Caco-2 (cell line): ENCODE measurements at places on chromosomes 13 and 19.

- peaks cover 9% of the 10 kb centered on the region for H3K4me1 ChIP-seq
- no peaks in the 10 kb centered on the region for H3K27me3 ChIP-seq
- peak overlapping the region; percentile 21 for H3K27ac ChIP-seq
- H3K36me3 ChIP-seq = no peaks in the 10 kb centered on the region
- no peak overlapping the region for H3K4me3 ChIP-seq
- DNase-seq = no peak
Observed at GRCh38 chr13:33194820-33195692, 90.5 kb downstream of the STARD13 start.

DNA sequence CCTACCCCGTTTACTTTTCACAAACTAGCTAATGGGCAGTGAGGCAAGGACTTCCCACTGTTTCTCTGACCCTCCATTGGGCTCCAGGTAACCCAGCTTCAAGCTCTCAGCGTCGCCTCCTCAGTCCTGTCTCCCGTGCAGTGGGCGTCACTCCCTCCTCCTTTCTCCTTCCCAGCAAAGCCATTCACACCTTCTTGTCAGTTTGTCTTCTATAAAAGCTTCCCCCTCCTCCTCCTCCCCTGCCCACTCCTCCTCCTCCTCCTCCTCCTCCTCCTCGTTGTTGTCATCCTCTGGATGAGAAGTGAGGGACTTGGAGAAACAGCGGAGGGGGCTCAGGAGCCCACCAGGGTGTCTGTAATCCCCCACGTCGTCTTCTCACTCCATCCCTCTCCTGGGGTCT, 1.7 kb upstream of the GALP start:
- H3K36me3 ChIP-seq = no peaks in the 10 kb centered on the region
- no peak overlapping the region for H3K27ac ChIP-seq
- H3K4me1 ChIP-seq = no peaks in the 10 kb centered on the region
- H3K27me3 ChIP-seq = no peaks in the 10 kb centered on the region

GRCh38 chr13:36674337-36675212, 755 bp downstream of the SERTM1 start:
- no peak overlapping the region for H3K27ac ChIP-seq
- H3K4me1 ChIP-seq = no peaks in the 10 kb centered on the region
- no peak for DNase-seq
- no peaks in the 10 kb centered on the region for H3K36me3 ChIP-seq
- no peak overlapping the region for H3K4me3 ChIP-seq

- no peak overlapping the region for H3K4me3 ChIP-seq
- no peak for DNase-seq
- no peaks in the 10 kb centered on the region for H3K4me1 ChIP-seq
- no peak overlapping the region for H3K27ac ChIP-seq
- no peaks in the 10 kb centered on the region for H3K27me3 ChIP-seq
Observed at GRCh38 chr19:28730791-28731512, 482.0 kb downstream of the UQCRFS1 start.

- H3K4me3 ChIP-seq = no peak overlapping the region
- DNase-seq = no peak
- H3K27ac ChIP-seq = no peak overlapping the region
- H3K36me3 ChIP-seq = peaks cover 2% of the 10 kb centered on the region; the same call in 1 of the 2 replicates
Observed at GRCh38 chr19:19335408-19336158, 15.0 kb downstream of the MAU2 start.

DNA sequence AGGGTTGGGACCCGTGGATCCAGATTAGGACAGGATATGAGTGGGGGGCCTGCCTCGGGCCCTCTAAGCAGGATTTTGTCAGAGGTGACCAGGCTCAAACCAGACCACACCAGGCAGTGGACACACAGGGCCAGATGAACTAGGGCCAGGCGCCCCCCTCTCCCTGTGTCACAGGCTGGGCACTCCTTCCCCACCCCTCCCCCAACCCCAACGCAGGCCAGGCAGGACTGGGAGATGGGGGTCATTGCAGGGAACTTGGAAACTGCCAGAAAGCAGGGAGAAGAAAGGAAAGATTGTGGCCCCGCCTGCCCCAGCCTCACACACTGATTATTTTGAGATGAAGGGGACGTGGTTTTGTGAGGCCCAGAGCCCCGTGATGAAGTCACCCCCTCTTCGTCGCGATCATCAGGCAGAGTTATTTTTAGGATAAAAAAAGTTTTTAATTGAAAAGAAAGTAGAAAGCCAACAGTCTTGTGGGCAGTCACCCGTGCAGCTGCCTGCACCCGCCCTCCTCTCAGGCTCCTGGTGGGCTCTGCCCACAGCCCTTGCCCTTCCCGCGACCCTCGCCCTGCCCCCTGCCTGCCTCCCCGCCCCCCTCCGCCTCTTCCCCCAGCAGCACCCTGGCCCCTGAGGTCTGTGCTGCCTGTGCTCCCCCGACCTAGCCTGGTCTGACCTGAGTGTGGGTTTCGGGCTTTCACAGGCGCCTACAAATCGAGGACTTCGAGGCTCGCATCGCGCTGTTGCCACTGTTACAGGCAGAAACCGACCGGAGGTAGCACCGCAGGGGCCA, 1.9 kb upstream of the YJEFN3 start:
- no peaks in the 10 kb centered on the region for H3K36me3 ChIP-seq
- no peaks in the 10 kb centered on the region for H3K4me1 ChIP-seq
- H3K27me3 ChIP-seq = no peaks in the 10 kb centered on the region
- no peak for DNase-seq

GRCh38 chr13:19155321-19155861, 26.2 kb downstream of the TUBA3C start:
- no peaks in the 10 kb centered on the region for H3K36me3 ChIP-seq
- H3K4me3 ChIP-seq = no peak overlapping the region
- no peaks in the 10 kb centered on the region for H3K4me1 ChIP-seq
- H3K27ac ChIP-seq = no peak overlapping the region
- H3K27me3 ChIP-seq = no peaks in the 10 kb centered on the region

GRCh38 chr19:2906631-2907195, 6.0 kb downstream of the ZNF57 start:
- H3K4me3 ChIP-seq = no peak overlapping the region
- H3K27me3 ChIP-seq = no peaks in the 10 kb centered on the region
- H3K4me1 ChIP-seq = peaks cover 4% of the 10 kb centered on the region; the same call in 1 of the 2 replicates
- H3K36me3 ChIP-seq = no peaks in the 10 kb centered on the region; the same call in 1 of the 2 replicates
- DNase-seq = no peak

GRCh38 chr19:18657590-18658365, 20.9 kb downstream of the KLHL26 start:
- peak overlapping the region; percentile 13 for H3K27ac ChIP-seq
- no peaks in the 10 kb centered on the region for H3K36me3 ChIP-seq
- peak; percentile 22 for DNase-seq

DNA sequence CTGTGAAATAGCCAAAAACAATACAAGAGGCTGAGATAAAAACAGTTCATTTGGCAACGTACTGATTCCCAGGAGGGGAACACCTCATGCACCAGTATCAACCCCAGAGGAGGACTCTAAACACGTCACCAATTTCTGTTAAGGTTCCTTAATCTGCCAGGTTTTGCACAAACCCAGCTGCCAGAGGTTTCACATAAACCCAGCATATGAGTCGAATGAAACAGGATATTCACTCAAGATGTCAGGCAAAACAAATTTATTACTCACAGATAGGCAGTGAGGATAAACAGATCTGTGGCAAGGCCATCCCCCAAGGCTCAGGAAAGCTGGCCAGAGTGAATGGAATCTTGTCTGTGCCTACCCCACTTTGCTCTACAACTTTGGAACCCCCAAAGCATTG, 210.9 kb downstream of the GPC5 start:
- no peak for DNase-seq
- H3K4me1 ChIP-seq = no peaks in the 10 kb centered on the region
- H3K4me3 ChIP-seq = no peak overlapping the region
- no peaks in the 10 kb centered on the region for H3K36me3 ChIP-seq

GRCh38 chr13:29619995-29620394, 24.5 kb upstream of the SLC7A1 start:
- DNase-seq = no peak
- no peak overlapping the region for H3K27ac ChIP-seq
- no peaks in the 10 kb centered on the region for H3K36me3 ChIP-seq

- no peaks in the 10 kb centered on the region for H3K36me3 ChIP-seq
- no peak overlapping the region for H3K27ac ChIP-seq
- no peaks in the 10 kb centered on the region for H3K4me1 ChIP-seq
- DNase-seq = no peak
- no peaks in the 10 kb centered on the region for H3K27me3 ChIP-seq
- H3K4me3 ChIP-seq = no peak overlapping the region
Observed at GRCh38 chr13:95703576-95703975, 26.6 kb downstream of the DNAJC3 start.

- H3K27ac ChIP-seq = peak overlapping the region; percentile 88
- H3K36me3 ChIP-seq = no peaks in the 10 kb centered on the region
- peaks cover 88% of the 10 kb centered on the region for H3K4me1 ChIP-seq
- no peak for DNase-seq
Observed at GRCh38 chr13:41648314-41648935, 191.1 kb downstream of the RGCC start.

DNA sequence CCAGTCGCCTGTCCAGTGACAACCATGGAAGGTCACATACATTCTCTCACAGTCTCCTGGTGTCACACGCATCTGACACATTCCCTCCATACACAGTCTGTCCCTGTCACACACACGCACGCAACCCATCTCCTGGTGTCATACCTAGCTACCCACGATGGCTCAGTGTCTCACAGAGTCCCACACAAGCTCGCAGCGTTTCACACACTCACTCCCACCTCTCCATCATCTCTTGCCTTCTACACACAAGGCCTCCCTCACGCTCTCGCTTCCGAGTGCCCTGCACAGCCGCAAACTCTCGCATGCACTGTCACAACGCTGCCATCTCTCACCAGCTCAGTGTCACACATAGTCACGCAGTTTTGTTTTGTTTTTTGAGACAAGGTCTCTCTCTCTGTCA, 1.2 kb upstream of the GNG8 start:
- no peaks in the 10 kb centered on the region; the same call in 1 of the 2 replicates for H3K27me3 ChIP-seq
- no peak overlapping the region for H3K27ac ChIP-seq
- peaks cover 14% of the 10 kb centered on the region for H3K4me1 ChIP-seq
- no peaks in the 10 kb centered on the region for H3K36me3 ChIP-seq

DNA sequence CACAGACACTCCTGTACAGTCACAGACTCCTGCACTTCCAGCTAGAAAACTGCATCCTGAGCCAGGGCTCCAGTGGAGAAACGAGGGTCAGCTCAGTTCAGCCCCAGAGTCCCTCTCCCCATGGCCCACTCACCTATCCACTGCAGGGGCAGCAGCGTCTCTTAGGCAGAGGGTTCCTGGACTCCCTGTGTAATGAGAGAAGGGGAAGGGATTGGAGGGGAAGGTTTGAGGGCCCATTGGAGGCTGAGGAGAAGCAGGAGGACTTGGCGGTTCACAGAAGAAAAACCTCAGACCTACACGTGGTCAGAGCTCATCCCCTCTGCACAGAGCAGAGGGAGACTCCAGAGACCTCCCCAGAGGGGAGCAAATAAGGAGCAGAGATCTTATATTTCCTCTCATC, 9.2 kb upstream of the CEACAM18 start:
- no peak for DNase-seq
- H3K4me1 ChIP-seq = peaks cover 12% of the 10 kb centered on the region
- H3K36me3 ChIP-seq = no peaks in the 10 kb centered on the region
- no peak overlapping the region for H3K4me3 ChIP-seq

DNA sequence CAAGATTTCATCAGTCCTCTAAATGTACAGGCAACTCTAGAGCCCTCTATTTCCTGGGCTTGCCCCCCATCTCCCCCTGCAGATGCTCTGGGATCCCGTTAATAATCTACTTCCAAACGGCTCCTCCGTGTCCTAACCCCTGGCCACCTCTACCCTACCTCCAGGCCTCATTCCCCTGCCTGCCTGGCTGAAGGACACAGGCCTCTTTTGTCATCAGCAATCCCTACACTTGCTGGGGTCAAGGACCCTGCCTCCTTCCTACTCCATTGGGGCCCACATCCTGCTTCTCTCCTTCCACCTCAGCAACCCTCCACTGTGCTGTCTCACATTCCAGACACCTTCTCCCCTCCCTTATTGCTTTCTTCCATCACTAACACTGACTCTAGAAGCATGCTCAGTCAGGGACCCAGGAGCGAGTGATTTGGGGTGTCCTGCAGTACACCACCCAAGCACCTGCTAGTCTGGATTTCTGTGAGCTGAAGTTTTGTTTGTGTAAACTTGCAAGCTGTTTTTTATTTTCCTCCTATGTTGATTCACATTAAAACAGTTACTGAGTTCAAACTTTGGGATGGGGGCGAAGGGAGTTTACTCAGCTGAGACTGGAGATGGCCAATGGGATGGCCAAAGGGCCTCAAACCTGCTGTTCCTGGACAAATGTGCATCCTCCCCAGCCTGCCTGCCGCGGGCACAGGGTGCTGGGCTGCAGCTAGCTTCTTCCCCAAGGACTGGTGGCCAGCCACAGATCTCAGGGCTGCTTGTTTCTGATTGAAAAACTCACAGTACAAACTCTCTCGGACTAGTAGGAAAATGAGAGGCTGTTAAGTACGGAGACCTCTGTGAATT, 314.7 kb downstream of the FOXO1 start:
- no peak for DNase-seq
- H3K36me3 ChIP-seq = no peaks in the 10 kb centered on the region
- peaks cover 12% of the 10 kb centered on the region for H3K4me1 ChIP-seq
- no peak overlapping the region for H3K27ac ChIP-seq

DNA sequence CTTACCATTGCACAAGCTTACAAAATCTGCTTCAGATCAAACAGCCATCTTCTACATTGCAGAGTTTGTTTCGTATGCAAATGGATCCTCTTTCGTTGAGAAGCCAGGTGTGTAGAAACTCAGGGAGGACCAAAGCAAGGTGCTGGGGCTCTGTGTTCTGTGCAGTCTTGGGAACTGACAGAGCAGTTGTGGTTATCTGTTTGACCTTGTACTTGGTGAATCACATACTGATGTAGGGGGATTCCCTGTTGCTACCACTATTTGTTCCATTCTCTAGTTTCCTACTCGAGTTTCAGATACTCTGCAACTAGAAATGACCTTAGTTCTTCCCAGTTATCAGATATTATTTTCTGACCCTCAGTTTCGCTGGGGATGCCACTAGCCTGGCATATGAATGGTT, 95.2 kb upstream of the CLDN10 start:
- no peak overlapping the region for H3K4me3 ChIP-seq
- no peaks in the 10 kb centered on the region for H3K36me3 ChIP-seq

DNA sequence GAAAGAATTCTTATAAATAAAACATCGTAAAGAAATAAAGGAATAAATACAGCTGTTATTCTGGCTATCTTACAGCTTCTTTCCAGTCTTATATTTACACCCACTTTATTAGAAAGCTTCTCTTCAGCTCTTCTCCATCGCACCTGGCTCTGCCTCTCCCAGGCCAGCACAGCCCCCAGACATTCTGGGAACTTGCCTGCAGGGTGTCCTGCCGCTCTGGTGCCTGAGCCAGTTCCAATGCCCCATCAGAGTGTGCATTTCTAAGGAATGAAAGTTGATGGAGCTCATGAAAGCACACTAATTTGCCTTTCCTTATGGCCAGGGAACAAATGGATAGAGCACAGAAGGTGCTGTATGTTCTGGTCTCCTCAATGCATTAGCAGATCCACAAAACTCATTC, 68.7 kb downstream of the MIPEP start:
- no peaks in the 10 kb centered on the region for H3K27me3 ChIP-seq
- H3K36me3 ChIP-seq = no peaks in the 10 kb centered on the region
- DNase-seq = no peak
- H3K27ac ChIP-seq = no peak overlapping the region
- no peaks in the 10 kb centered on the region for H3K4me1 ChIP-seq

GRCh38 chr13:72643311-72643989, 84.0 kb downstream of the MZT1 start:
- H3K4me3 ChIP-seq = no peak overlapping the region
- H3K27me3 ChIP-seq = no peaks in the 10 kb centered on the region
- peak; percentile 70 for DNase-seq
- no peak overlapping the region for H3K27ac ChIP-seq
- H3K36me3 ChIP-seq = no peaks in the 10 kb centered on the region
